ENCODE measurements at places on chromosomes 1 and 21. TPM values are rescaled to one million over a fixed set of nuclear protein-coding genes. Genes with fewer than 3 reads are reported as not detected.

Gene NFASC
- under 0.01 TPM for total RNA-seq

Gene ANGPTL7
- total RNA-seq = 0.88 TPM

Gene OR2L8
- not detected for total RNA-seq

Gene MCOLN2
- total RNA-seq = 0.29 TPM

Gene SEC16B
- 2.0 TPM for total RNA-seq

Gene PLEKHN1
- total RNA-seq = 4.9 TPM

Gene TSACC
- total RNA-seq = not detected

Gene AJAP1
- 1.3 TPM for total RNA-seq

Gene TDRD10
- not detected for total RNA-seq

Gene XKR8
- 13.0 TPM for total RNA-seq

Gene HSPA6
- total RNA-seq = 0.88 TPM

Gene RHBDL2
- total RNA-seq = 0.57 TPM

All from placental pericyte (primary cell).